ENCODE measurements at places on chromosomes 6 and 20.
A peak's percentile ranks its signal among the peaks of the same experiment; 100 is the strongest.

DNA sequence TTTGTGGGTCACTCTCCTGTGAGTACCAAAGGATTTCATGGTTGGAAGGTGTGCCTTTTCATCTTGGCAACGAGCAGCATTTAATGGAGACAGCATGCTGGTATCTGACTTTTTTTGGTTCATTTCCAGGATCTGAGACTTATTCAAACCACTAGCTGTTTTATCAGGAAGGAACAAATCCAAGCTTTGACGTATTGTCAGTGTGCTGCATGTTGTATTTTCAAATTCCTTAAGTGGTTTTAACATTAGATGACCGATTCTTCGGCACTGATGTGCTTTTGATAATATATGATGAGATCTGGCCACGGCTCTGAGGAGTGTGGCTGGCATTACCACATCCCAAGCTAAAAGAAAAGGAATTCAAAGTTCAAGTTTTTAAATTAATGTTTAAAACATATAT lies 6.4 kb downstream of the RMND1 start:
- DNase-seq: no peak

- DNase-seq: no peak
These were observed 13.7 kb downstream of the PXDC1 start for GRCh38 chr6:3737831-3738210.

- DNase-seq: no peak
These were observed 39.2 kb downstream of the PREX1 start for GRCh38 chr20:48788486-48789072.

DNA sequence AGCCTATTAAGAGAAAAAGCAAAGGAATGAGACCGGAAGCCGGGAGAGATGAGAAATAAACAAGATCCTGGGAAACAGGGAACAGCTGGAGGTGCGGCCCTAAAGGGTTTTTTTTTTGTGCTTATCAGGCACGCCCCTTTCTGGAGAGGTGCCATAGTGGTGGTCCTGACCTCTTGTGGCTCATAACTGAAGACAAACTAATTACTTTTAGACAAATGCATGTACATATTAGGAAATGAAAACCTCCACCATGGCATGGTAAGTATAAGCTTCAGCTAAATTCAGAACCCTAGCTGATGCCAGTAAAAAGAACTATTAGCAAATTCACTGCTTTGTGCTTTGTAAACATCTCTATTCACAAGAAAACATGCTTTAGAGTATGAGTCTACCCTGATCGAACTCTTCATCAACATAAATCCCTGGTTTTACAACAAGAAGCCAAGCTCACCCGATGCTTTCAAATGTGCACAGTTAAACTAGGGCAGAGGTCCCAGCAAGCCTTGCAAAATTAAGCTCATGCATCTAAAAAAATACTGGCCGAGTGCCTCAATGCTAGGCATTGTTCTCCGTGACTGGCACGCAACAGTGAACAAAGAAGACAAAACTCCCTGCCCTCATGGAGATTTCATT lies 96.4 kb upstream of the MRPS10 start:
- no peak for DNase-seq

GRCh38 chr20:64104667-64105451 lies 2.5 kb downstream of the NPBWR2 start:
- DNase-seq: no peak

GRCh38 chr6:34057790-34058189 lies 88.1 kb downstream of the GRM4 start:
- no peak for DNase-seq

- peak; percentile 65 for DNase-seq
These were observed at the start of gene PERP for GRCh38 chr6:138107078-138107751. PERP (minus strand) TSS chr6:138107419; CDS start chr6:138107340, 79 bp downstream.

DNA sequence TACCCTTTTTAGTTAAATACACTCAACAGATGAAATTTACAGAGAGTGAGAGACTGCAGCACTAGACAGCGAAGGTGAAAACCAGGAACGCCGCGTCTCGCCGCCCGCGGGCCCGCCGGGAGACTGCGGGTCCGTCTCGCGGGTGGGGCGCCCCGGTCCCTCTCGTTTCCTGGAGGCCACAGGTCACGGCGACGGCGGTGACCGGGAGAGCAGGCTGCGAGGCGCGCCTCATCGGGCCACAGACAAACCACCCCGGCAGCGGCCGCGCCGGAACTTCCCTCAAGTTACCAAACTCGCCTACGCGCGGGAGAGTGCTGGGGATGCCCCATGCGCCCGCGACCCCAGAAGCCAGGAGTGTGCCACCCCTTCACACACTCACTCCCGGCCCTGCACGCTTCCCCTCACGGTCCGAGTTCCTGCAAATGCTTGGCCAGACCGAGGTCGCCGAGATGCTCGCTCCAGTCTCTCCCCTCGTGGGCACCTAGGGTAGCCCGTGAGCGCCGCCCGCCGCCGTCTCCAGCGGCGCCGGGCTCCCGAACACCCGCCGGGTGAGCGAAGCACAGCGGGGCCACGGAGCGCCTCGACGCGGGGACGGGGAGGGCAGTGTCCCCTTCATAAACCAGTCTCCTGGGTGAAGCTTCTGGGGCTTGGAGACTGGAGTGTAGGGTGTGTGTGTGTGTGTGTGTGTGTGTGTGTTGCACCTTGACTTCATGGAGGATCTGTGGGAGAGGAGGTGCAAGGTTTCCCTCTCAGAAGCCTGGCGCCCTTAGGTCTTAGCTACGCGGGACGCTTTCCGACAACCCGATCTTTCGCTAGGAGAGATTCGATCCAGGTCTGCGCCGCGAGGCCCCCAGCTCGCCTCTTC lies 1.4 kb downstream of the BACH2 start:
- DNase-seq: peak; percentile 32

GRCh38 chr6:145031001-145031400 lies 704.3 kb downstream of the EPM2A start:
- no peak for DNase-seq

DNA sequence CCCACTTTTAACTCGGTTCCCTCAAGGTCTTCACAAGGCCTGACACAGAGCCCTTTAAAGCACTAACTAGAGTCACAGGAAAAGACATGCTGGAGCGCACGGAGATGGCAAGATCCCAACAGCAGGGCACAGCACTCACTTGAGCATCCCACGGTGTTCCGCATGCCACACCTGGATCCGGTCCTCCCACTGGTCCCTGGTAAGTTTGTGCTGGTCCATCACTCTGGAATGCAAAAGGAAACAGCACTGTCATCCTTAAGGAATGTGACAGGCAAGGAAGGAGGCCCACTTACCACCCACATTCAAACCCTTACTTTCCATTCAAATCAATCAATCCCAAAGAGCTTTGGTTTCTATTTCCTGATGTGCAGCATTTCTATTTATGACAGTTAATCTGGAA lies 34.7 kb downstream of the EZR start:
- DNase-seq: no peak

DNA sequence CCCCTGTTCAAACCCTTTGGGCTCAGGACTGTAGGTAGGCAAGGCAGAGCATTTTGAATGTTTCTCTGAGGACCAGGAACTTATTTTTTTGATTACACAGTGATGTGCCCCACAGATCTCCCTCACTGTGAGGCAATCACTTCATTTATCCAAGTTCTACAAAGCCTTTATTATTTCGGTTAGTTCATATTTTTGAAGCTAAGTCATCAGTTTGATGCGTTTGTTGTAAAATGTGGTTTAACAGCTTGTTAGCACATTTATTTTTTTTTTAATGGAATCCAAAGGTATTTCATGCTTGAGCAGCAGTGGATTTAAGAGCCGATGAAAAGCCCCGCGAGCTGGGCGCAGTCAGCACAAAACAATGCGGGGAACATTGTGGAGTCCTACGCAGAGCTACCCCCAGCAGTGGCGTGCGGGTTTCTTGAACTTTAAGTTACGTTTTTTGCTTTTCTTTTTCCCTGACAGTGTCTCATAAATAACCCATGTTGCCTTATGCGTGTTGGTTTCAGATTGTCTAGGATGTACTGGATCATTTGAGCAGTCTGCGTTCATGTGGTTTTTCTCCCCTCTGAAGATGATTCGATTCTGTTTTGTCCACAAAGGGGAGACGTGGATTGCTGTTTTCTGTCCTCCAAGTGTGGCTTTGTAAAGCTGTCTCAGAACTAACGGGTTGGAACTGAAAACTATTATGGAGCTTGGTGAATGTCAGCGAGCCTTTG lies 233.6 kb upstream of the BMP2 start:
- no peak for DNase-seq

- DNase-seq: no peak
These were observed 34.7 kb downstream of the SOBP start for GRCh38 chr6:107524626-107525025.

- DNase-seq: no peak
These were observed 62.4 kb downstream of the JAG1 start for GRCh38 chr20:10611357-10611756.

DNA sequence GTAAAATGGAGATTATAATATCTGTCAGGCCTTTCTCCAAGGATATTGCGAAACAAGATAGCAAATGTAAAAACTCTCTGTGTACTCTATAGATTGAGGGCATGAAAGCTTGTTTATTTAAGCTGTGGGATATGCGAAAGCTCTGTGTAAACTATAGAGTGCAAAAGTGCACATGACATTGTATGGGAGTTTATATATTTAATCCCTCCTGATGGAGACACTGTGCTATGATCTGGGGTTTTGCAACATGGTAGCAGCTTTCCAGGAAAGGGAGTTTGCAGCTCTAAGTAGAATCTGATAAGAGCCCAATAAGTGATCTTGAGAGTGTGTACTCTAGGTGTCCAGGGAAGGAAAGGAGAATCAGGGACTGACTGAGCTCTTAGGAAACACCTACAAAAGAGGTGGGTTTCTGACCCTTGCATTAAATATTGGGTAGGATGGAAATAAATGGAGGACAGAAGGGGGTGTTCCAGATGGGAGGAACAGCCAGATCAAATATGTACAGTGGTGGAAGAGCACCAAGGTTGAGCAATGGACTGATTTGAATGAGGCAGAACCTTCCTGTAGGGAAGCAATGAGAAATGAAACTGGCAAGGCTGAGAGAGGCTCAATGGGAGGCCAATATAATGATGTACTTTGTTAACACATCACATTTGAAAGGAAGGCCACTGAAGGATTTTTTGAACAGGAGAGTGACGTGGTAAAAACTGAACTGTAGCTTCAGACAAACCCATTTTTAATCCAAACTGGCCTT lies 450.1 kb downstream of the GJA1 start:
- no peak for DNase-seq

DNA sequence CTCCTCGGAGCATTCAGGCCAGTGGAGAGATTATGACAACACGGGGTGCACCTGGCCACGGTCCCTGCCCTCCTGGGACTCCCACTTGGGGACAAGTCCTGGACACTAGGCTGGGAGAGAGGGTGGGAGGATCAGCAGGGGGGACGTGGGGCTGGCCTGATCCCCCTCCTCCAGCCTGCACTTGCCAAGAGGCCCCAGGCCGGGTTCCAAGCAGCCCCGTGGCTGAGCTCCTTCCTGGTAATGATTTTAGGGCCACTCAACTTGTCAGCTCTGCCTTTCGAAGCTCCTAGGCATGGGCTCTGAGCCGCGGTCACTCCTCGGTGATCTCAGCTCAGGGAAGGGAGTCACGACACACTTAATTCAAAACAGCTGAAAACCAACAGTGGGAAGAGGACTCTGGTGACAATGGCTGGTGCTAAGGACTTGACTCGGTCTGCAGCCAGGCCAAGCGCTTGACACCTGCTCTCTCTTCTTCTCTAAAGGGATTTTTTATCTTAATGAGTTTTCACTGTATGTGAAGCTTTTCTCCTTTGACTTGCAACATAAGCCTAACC lies 161.7 kb downstream of the BMP7 start:
- no peak for DNase-seq

GRCh38 chr20:43839793-43840199 lies 74.9 kb upstream of the TOX2 start:
- DNase-seq: peak; percentile 80

DNA sequence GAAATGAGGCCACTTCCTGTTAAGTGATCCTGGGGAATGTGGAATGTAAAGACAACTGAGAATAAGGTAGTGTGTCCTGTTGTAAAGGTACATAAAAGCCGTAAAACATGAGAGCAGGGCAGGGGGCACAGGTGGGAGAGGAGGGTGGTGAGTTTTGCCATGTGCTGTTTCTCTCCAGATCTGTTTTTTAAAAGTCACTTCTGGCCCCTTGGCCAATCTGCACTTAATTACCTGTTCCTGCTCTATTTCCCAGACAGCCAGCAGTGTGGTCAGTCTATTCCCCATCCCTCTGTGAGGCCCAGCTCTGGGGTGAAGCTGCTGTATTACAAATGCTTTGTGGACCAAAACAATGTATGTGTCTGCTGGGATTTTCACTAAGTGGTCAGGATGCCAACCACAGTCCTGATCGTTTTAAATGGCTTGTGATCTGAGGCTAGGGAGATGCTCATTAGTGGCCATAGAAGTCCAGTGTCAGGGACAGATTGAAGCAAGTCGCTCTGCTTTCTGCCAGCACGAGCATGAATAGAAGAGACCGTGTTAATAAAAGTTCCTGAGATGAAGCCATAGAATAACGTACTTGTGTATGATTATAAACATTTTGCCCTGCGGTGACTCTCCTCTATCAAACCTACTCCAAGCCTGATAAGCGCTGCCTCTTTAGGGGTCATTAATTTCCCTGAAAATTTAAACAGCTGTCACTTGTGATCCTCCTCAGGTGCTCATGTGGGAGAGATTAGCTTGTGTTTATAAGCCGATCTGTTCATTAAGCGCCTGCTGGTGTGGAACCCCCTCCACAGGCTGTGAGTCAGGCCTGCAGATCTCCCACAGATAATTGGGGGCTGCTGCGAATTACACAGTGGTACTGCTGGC lies 111.8 kb upstream of the CENPW start:
- no peak for DNase-seq

GRCh38 chr6:35600659-35601125 lies 88.0 kb upstream of the TULP1 start:
- no peak for DNase-seq

- DNase-seq: no peak
These were observed 335.6 kb upstream of the BTBD3 start for GRCh38 chr20:11582060-11582459.

- peak; percentile 22 for DNase-seq
These were observed 128.2 kb upstream of the LAMA2 start for GRCh38 chr6:128754658-128755256.

- no peak for DNase-seq
These were observed 3.8 kb downstream of the TBC1D32 start for GRCh38 chr6:121330516-121330915.

GRCh38 chr6:147582991-147583390 lies 74.5 kb downstream of the SAMD5 start:
- DNase-seq: no peak

DNA sequence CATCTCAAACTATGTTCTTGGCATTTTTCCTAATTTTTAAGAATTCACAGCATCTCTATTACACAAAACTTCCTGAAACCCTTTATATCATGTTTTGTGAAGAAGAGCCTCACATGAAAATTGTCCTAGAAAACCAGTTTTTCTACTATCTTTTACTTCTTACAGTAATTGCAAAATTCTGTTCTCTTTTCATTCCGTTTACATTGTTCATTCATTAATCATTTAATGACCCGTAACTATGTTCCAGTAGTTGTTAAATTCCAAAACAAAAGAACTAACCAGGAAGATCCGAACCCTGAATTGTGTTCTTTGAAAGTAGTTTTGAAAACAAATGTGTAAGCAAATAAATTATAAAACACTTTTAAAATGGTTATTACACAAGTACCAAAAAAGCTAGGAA lies 597.0 kb downstream of the EYS start:
- DNase-seq: no peak

GRCh38 chr6:2020909-2021308 lies 224.5 kb downstream of the GMDS start:
- no peak for DNase-seq

All from activated CD4-positive, alpha-beta T cell treated with anti-CD3 and anti-CD28 coated beads, Interleukin-2, Interleukin-4, amounts not matched to agents 100 ng/mL and 50 ng/mL, durations not matched to agents 16 hours and 8 hours (primary cell).